ENCODE measurements at places on chromosomes 7 and 10.

DNA sequence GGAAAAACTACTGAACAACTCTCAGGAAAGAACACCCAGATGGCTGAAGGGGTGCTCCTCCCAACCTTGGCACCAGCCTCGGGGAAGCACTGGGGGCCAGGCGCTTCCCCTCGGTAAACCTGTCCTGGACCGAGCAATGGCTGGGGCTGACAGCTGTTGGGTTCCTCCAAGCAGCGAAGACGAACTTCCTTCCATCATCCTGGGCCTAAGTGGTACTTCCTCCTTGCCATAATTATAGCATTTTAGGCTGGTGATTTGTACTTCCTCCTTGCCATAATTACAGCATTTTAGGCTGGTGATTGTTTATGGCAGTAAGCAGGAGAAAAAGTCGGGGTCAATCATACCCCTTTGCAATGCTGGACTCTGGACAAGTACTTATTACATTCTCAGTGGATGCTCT lies 69.3 kb downstream of the MYOF start:
- no peak for DNase-seq

DNA sequence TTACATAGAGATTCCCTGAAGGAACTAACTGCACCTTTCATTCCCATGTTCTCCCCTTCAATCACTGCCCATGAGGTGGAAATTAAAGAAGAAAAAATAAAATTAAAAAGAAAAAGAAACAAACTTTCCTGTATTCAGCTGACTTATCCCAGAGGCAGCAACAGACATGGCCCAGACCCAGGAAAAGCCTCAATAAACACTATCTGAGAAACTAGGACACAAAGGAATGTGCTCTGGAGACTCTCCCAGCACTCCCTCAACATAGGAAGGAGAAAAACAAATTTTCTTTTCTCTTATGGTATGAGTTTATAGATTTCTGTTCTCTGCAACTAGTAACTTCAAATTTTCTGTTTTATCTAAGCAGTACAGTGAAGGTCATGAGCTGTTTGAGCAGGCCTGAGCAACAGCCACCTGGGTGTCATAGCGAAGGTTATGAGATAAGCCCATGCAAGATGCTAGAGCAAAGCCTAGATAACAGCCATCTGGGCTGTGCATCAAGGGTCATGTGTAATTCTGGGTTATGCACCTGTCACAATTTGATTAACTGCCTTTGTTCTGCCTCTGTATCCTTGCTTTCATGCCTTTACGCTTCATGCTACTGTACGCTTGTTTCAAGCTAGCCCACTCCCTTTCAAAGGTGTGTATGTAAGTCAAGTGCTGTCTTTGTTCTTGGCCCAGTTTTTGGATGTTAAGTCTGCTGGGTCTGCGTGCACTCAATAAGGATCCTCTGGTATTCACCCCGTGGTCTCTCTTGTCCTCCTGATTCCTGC lies 11.0 kb upstream of the OR6B1 start:
- no peak for DNase-seq

DNA sequence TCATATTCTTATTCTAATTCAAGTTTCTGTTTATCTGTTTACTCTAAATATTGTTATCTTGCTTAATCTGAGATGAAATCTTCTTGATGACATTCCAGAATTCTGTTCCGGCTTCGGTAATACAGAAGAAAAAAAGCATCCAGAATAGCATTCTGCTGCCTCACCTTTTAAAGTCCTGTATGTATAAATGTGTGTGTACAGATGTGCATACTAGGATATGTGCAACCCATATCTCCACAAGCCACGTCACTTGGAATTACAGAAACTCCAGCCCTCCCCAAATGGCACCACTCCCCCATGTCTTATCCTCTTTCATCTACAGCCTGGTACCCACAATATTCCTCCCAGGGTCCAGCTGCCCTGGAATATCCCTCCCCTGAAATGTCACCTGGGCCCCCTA lies 27.9 kb upstream of the USP6NL start:
- no peak for DNase-seq

DNA sequence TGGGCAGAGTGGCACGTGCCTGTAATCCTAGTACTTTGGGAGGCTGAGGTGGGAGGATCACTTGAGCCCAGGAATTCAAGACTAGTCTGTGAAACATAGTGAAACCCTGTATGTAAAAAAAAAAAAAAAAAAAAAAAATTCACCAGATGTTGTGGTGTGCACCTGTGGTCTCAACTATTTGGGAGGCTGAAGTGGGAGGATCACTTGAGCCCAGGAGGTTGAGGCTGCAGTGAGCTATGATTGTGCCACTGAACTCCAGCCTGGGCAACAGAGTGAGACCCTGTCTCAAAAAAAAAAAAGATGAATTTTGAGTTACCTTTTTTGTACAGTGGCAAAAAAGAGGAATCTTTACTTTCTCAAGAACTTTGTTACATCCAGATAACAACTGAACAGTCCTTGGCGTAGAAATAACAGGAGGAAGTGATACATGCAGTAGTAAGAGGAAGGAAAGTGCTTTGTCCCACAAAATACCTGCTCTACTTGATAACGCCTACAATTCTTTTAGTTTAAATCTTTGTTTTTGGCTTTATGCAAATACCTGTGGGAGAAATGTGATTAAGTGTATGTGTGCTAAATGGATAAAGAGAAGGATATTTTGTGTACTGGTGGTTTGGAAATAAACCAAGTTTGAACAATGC lies 29.3 kb downstream of the SPAG6 start:
- no peak for DNase-seq

DNA sequence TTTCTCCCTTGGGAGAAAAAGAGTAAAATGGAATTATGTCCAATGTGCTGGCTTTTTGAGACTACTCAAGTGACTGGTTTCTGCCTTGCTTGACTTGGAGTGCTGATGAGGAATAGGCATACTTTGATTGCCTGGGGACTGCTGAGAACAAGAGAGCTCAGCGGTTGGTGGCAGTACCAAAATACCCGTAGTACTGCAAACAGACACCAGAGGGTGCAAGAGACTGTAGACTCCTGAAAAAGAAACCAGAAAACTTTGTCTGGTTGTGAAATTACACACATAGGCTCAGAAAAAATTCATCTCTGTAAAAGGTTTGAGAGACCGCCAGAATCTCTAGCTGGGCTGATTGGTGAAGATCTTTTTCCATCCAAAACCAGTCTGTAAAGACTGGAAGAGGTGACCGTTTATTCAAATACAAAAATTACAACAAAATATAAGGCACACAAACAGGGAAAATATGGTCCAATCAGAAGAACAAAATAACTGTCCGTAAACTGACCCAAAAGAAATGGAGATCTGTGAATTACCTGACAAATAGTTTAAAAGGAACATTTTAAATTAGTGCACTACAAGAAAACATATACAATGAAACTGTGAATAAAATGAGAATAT lies 18.5 kb downstream of the BICC1 start:
- DNase-seq = no peak

DNA sequence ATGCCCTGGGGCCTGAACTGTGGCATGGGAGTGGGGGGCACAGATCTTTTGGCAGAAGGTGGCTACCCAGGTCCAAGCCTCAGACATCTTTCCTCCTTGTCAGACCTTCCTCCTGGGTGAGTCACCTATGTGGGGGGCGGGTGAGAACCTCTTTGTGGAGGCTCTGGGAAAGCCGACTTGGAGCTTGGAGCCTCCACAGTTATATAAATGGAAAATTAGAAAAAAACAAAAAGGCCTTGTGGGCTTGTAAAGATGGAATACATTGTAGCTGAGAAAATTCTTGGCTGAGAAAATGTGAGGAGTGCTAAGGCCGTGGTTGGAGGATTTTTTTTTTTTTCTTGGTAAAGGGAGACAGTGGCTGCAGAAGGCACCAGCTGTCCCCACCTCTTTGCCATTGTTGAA lies 292.5 kb downstream of the CCDC3 start:
- DNase-seq = no peak

DNA sequence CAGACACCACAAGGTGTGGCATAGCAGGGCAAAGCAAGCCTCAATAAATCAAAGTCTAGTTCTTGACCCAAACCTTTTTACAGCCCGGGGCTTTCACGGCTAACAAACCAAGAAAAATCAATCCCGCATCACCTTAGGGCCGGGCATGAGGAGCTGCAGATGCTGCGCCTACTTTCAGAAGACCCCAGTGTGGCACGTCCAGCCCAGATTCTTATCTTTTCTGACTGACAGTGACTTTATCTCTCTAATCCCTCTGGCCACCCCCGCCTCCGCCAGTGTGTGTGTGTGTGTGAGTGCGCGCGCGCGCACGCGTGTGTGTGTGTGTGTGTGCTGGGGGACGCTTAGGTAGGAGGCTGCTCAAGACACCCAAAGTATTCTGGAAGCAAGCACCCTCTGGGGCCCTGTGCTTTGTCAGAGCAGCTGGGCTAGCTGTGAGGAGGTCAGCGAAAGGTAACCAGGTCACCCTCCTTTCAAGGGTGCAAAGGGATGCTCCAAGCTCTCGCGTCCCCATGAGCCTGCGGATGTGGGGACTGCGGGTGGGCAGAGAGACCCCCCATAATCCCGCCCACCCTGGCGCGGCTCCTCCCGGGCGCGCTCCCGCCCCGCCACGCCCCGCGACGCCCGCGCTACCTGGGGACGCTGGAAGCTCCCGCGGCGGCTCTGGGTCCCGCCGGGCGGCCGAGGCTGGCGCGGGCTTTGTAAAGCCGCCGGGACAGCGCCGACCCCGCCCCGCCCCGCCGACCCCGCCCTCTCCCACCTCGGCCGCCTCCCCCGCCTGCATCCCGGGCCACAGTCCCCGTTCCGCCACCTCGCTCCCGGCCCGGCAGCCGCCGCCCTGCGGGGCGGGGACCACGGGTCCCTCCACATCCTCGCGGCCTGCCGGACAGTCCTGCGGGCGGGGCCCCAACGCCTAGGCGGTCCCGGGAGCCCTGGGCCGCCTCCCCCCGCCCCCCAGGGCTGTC lies 57.1 kb upstream of the RHOBTB1 start:
- DNase-seq = no peak

GRCh38 chr10:92081641-92082040 lies 158.1 kb downstream of the BTAF1 start:
- no peak for DNase-seq

GRCh38 chr7:81624650-81625631 lies 144.9 kb downstream of the HGF start:
- DNase-seq = no peak

DNA sequence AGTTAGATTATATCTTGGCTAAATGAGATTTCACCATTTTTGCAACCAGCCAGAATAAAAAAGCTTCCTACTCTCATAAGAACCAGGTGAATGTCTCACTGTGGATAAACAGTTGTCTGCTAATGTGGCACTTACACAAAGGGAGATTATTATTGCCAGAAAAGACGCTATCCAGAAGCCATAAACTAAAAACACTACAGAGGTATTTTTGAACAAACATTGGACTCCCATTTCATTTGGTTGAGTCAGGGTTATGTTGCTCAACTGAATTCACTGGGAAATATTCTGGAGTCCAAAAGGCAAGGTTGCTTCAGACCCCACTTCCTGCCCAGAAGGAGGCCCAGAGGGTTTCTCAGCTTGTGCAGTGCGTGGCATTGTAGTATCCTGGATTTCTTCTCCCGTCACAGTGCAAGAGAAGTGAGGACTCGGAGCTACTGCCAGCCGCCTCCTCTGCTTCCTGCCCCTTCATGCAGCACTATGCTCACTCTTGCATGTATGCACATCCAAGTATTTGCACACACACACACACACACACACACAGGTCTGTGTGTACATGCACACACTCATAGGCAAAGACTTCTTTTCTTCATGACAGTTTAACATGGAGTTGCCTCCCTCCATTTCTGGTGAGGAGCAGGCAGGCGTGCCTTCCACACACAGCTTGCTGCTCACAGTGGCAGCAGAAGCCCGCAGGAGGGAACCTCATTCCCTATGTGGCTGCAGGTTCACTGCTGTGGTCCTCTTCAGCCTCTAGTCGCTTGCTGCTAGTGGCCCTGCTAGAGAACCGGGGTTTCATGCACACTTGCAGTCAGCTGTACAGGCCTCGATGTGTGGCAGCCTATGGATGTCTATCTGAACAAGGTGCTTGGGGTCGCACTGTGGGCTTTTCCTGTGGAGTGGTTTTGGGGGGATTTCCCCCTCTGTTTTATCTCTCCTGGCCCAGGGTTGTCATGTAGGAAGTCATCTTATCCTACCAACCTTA lies 10.1 kb downstream of the DENND10 start:
- DNase-seq = no peak

- no peak for DNase-seq
Observed at GRCh38 chr7:105209870-105210269, 178.9 kb downstream of the SRPK2 start.

DNA sequence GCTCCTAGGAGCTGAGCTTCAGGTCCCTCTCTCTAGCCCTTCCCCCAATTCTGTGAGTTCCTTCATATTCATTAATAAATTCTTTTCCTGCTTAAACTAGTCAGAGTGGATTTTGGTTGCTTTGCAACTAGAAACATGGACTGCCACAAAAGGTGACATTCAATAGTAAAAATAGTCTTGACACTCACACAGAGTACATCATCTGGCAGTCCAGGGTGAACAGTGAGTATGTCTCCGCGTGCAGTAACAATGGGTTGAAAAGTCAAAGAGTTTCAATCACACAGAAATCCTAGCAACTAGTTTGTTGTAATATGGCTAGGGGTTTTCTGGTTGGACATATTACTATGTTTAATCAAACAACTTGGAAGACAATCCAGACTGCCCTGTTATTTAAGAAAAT lies 168.8 kb upstream of the TBX20 start:
- DNase-seq = no peak

- no peak for DNase-seq
Observed at GRCh38 chr7:155280446-155281397, 17.0 kb upstream of the INSIG1 start.

DNA sequence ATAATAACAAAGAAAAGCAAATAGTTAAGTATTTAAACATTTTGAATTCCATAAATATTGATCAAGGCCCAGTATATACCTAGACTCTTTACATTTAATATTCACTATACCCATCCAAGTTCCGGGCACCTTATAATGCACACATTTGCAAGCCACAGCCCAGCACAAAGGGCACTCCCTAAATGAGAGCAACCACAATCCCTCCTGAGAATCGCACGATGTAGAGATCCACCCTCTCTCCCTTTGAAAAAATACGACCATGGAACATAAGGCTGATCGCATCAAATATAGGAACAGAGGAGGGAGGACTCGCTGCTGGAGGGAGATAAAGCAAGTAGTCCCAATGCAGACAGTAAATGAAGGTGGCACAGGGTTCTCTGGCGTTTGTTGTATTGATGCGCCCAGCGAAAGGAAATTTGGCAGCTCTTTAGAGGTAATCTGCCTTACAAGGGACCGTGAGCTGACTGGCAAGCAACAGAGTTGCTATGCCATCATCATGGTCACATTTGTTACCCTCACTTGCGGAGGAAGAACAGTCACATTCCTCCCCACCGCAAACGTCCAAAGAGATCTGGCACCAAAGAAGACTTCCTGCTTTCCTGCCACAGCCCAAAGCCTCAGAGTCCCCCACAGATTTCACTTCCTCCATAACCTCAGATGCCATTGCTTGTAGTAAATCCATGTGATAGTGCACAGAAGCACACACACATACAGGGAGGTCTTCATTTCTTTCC lies 16.1 kb upstream of the TAS2R40 start:
- DNase-seq = no peak

DNA sequence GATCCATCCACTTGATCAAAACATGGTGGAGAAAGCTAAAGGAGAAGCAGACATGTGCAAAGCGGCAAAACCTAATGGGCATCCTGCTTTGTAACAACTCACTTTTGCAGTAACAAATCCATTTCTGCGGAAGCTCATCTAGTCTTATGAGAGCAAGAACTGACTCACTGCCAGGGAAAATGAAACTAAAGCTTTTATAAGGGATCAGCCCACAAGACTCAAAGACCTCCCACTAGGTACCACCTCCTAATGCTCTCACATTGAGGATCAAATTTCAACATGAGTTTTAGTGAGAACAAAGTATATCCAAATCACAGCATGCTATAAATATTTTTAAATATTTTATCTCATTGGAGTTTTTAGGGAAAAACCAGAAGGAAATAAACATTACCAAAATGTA lies 120.1 kb upstream of the GNAI1 start:
- DNase-seq = no peak

All from effector CD8-positive, alpha-beta T cell (primary cell).